ENCODE measurements at places on chromosomes 12 and 14.

DNA sequence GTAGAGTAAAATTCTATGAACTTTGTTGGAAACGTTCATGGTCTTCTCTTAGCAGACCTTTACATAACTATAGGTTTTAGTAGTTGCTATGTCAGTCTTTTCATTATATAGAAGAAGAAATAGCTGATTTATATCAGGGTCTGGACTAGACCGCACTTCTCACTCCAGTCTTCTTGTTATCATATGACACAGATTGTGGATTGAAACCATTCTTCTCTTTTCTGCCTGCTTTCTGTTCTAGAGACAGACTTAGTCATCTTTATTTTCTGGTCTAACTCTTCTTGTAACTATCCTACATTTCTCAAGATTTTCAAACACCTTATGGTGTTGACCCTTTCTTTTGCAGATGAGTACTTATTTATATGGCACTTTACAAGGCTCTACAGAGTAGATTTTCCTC, 55.7 kb downstream of the PCNX1 start:
- DNase-seq, result no peak

GRCh38 chr14:99975190-99975589, 90.0 kb upstream of the EVL start:
- DNase-seq, result no peak

- no peak for DNase-seq
Measured at GRCh38 chr12:27645671-27646070, 50.6 kb upstream of the REP15 start.

DNA sequence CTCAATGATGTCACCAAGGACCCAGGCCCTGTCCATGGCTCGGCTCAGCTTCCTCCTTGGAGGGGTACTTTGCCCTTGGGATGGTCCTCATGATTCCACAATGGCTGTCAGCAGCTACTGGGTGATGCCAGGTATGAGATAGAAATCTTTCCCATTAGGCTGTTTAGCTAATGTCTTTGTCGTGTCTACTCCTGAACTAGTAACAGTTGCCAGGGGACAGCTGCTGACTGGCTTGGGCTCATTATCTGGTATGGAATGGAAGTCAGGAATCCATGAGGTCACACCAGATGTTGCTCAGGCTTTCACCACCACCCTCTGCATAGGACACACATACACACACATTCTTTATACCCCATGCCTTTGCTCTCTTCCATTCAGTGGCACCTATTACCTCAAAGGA, 9.2 kb downstream of the PRPH start:
- no peak for DNase-seq

- DNase-seq, result no peak
Measured at GRCh38 chr14:100655741-100656085, 68.5 kb upstream of the BEGAIN start.

DNA sequence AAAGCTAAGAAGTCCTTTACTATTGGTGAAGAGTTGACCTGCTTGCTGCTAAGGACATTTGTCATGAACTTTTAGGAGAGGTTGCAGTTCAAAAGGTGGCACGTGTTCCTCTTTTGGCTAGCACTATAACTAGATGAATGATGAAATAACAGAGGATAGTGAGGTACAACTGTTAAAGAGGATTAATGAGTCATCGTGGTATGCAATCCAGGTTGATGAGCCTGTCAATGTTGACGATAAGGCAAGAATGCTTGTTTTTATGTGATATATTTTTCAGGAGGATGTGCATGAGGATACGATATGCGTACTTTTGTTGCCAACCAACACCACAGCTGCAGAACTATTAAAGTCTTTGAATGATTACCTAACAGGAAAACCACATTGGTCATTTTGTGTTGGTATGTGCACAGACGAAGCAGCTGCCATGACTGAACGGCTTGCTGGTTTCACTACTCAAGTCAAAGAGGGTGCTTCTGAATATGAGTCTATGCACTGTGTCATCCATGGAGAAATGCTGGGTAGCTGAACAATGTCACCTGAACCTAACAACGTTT, 10.6 kb downstream of the CEP128 start:
- DNase-seq, result no peak

DNA sequence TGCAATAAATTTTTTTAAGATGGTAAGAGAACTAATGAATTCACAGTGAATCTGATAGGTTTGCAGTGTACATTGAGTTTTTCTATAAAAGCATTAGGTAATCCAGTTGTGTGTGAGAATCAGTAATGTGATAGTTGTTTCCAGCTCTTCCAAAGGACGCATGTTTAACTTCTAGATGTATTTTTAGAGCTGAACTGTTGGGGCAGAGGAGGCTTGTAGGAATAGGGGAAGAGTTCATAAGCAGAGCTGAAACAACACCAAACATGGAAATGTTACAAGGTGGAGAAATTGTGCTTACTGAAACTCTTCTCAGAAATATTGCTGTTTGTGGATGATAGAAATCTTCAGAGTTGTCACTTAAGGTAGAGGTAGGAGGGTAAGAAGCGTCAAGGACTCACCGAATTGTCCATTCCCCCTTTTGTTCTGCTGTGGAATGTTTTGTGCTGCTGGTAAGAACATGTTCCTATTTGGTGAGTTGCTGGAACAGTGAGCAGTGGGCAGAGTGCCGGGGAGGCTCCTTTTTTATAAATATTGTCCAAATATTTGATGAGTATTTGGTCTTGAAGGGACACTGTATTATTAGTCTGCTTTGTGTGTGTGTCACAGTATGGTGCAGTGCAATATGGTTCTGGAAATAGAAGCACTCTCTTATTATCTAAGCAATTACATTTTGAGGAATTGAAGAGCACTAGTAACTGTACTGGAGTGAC, 76.7 kb downstream of the ANO6 start:
- no peak for DNase-seq

- DNase-seq, result no peak
Measured at GRCh38 chr14:61416591-61416990, 95.2 kb downstream of the PRKCH start.

DNA sequence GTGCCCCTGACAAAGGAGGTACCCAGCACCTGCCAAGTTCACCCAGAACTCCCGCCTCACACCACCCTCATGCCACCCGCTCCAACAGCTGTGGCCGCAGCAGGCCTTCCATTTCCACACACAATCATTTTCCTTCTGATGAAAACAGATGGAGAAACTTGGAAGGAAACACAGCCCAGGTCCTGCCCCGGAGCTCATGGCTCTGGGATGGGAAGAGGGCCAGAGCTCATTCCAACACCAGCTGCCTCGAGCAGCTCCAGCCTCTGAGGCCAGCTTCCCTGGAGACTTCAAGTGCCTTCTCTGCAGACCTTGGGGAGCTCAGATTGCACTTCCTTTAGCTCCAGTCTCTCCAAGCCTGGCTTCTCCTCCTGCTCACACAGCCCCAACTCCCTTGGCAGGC, 55.1 kb upstream of the CMKLR1 start:
- no peak for DNase-seq

GRCh38 chr12:6845395-6845794, 4.7 kb downstream of the GNB3 start:
- no peak for DNase-seq

Data from mesothelial cell of epicardium (in vitro differentiated cells).